Umbilical cord (tissue), 2 donors: ENCODE measurements at places on chromosomes 1 and 21.
A peak's percentile ranks its signal among the peaks of the same experiment; 100 is the strongest.

GRCh38 chr21:42002421-42002958 is 7.7 kb downstream of the ZBTB21 start:
- DNase-seq = peak; percentile 37

- DNase-seq = no peak
Observed at GRCh38 chr1:23247276-23247675, 30.0 kb upstream of the HTR1D start.

- DNase-seq = no peak
Observed at GRCh38 chr21:39217356-39218081, 34.3 kb upstream of the PSMG1 start.

DNA sequence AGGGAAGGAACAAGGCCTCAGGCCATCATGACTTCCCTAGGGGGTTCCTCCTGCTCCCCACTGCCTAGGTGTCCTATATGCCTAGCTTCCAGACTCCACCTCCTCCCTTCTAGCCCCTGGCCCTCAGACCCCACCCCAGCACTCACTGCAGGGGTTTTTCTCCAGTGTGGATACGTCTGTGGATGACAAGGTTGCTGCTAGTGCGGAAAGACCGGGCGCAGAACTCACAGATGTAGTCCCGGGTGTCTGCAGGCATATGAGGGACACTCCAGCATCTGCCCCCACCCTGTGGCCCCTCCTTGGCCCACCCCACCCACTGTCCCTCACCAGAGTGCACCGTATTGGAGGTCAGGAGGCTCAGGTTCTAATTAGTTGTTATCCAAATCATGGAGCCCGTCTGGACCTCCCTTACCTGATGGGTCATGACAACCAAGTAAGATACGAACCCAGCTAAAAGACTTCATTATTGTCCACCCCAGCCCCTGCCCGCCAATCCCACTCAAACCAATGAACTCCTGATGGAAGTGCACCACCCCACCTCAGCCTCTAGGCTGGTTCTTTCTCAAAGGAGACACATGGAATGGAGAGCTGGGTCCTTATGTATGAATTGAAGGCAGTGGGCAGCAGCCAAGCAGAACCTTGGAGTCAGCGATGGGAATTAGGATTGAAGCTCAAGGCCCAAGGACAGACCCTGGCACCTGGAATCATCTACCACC is 8.2 kb downstream of the ZNF692 start:
- no peak for DNase-seq

GRCh38 chr1:75529488-75529887 is 81.4 kb downstream of the SLC44A5 start:
- no peak for DNase-seq
